ENCODE measurements at places on chromosomes 2 and 18.

DNA sequence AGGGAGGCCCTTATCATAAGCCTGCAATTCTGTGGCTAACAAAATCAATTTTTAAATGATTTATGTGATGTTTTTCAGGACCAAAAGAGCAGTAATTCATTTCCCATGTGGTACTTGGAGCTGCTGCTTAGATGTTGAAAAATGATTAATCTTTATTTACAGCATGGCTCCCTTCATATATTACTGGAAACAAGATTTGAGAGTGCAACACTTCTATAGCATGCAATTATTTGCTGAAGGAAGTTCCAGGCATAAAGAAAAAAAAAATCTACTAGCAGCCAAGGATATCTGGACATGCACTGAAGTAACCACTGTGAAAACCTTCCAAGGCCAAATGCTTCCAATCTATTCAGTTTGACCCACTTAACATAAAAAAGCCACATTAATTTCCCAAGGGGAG lies 186.3 kb downstream of the SLC8A1 start:
- DNase-seq, result no peak

DNA sequence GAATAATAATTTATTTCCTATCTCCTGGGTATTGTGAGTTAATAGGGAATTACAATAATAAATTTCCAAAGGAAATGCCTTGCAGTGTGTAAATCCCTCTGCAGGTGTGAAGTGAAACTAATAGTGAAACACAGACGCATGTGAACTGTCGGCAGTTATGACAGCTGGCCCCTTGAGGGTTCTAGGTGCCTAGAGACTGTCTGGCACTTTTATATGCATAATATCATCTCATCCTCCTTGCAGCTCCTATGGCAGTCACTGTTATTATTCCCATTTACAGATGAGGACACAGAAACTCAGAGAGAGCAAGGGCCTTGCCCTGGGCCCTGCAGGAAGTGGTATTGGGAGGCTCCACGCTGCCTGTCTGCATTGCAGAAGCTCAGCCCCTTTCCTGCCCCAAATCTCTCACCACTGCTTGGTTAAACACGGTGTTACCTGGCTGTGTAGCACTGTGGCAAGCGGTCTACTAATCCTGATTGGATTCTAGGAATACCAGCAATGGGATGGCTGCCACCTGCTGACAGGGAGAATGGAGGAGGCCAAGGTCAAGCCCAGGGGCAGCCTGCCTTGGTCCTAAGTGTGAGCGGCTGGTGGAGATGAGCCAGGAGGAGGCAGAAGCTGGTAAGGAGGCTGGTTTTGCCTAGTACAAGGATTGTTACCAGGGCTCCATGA lies 32.8 kb upstream of the ACKR3 start:
- no peak for DNase-seq

DNA sequence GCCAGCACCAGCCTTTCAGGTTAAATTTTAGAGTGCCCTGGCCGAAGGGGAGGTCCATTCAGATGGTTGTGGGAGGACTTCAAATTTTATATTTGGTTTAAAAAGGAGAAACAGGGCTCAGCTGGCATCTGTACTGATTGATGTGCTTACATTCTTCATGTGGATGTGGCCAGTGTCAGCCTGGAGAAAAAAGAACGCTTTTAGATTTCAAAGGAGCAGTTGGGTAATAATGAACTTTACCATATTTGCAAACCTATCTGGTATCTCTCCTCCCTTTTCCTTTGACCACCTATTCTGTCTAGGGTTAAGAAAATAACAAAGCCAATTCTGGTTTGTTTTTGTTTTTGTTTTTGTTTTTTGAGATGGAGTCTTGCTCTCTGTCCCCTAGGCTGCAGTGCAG lies 21.3 kb downstream of the RAB12 start:
- no peak for DNase-seq

DNA sequence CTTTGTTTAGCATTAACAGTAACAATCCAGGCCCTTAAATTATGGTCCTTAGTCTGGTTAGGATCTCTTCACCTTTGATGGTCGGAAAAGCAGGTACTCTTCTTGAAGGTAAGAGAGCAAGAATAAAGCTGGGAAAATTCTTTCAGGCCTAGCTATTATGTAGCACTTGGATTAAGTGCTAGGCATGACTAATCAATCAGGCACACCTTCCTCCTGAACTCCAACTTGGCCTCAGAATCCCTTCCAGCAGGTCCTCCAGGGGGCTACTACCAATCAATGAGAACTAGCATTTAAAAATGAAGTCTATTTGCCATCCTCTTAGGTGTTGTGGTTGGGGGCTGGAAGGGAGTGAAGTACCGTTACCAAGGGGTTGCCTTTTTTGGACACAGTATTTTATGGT lies 3.7 kb downstream of the SMYD1 start:
- DNase-seq, result no peak

DNA sequence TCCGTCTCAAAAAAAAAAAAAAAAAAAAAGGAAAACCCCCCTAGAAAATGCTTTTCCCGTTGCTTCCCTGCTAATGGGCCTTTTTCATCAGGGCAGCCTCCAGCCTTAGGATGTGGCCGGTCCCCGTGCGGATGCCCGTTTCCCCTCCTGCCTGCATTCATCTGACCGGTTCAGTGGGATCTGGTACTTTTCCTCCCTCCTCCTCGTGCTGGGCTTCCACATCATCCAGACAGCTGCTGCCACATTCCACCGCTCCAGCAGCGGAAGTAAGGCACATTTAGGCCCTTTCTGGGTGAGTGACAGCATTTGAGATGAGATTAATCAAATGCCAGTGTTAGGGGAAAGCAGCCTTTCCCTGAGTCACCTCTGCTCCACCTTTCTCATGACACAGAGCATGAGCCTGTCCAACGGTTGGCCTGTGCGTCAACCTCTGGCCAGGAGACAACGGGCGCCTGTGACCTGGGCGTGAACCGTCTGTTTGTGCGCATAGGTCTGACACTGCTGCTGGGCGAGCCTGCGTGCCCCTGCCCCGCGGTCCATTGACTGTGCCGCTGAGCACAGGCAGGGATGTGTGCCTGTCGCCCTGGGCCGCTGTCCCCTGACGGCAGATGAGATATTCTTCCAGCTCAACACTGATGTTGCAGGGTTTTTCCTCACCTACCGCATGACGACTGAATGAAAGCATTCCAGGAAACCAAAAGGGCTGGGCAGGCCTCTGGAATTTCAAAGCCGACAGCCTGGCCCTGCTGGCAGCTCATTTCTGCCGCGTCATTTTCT lies 174.0 kb downstream of the TGIF1 start:
- DNase-seq, result no peak

- DNase-seq, result no peak
These were observed 6.7 kb downstream of the AOX1 start for GRCh38 chr2:200592406-200593075.

DNA sequence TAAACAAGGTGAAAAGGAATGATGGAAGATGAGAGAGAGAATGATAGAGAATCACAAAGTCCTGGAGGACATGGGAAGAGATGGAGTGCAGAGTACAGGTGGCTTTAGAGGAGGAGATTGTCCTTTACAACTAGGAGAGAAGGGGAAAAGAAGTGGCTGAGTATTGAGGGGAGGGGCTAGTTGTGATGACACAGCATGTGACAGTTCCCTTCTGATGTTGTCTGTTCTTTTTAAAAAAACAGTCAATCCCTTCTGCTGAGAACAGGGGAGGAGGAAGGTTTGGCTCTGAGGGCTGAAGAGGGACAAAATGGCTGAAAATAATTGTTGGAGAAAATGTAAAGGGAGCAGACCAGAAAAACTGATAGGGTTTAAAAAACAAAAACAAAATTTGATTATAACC lies 44.0 kb downstream of the STEAP3 start:
- no peak for DNase-seq

DNA sequence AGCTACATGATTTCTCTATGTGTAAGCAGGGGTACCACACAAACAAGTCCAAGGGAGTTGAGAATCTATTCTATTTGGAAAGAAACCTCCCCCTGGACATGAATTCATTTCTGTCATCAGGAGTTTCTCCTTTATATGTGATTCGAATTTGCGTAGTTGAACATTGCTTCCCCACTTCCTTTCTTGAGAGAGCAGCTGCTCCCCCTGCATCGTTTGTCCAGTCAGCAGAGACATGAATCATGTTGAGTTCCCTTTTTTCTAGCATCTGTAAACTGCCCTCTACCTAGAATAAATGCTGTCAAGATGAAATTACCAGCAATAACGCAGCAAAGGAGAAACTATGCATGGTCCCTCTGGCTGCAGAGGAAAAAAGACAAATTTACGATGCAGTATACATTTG lies 73.8 kb downstream of the KIF5C start:
- no peak for DNase-seq

GRCh38 chr2:72332720-72333119 lies 185.1 kb upstream of the CYP26B1 start:
- no peak for DNase-seq

DNA sequence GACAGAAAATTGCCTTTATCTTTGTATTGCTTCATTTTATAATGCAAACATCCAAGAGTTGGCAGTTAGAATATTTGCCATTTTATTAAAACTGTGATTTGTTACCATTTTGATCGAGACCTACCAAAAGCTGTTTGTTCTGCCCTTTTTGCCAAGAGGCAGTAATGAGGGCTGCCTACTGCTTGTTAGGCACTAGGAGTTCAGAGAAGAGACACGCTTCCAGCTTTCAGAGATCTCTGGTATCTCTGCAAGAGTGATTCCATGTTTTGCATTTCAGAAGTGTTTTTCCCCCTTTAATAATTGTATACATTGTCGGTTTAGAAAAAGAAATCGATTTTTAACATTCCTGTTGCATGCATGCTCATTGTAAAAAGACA lies 628 bp downstream of the MRPL30 start:
- no peak for DNase-seq

GRCh38 chr2:45011121-45011520 lies 1.9 kb upstream of the SIX2 start:
- no peak for DNase-seq

DNA sequence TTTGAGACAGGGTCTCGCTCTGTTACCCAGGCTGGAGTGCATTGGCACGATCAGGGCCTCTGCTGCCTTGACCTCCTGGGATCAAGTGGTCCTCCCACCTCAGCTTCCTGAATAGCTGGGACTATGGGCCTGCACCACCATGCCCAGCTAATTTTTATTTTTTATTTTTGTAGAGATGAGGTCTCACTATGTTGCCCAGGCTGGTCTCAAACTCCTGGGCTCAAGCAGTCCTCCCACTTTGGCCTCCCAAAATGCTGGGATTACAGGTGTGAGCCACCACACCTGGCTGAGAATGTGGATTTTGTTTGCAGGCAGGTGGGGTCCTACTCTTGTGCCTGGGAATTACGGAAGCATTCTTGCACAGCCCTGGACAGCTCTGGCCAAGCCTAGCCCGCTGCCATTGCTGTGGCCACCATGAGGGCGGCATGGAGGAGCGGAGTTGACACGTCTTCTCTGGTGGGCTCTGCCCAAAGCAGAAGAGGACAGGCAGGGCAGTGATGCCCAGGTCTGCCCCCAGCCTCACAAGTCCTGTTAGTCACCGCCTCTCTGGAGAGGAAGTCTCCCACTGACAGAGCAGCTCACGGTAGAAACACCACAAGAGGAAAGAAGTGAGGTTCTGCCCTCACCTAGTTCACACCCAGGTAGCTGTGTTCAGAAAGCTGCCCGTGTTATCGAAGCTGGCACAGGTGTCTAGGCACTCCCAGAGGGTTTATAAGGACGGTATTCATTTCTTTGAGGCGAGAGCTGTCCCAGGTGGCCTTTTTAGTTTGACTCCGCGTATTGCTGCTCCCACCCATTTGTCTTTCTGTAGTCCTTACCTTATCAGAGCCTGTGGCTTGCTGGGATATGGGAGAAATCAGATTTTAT lies 46.2 kb downstream of the ARMC9 start:
- no peak for DNase-seq

GRCh38 chr2:239814861-239815601 lies 210.1 kb downstream of the NDUFA10 start:
- no peak for DNase-seq

- no peak for DNase-seq
These were observed 62.6 kb downstream of the CIB4 start for GRCh38 chr2:26578581-26578980.

DNA sequence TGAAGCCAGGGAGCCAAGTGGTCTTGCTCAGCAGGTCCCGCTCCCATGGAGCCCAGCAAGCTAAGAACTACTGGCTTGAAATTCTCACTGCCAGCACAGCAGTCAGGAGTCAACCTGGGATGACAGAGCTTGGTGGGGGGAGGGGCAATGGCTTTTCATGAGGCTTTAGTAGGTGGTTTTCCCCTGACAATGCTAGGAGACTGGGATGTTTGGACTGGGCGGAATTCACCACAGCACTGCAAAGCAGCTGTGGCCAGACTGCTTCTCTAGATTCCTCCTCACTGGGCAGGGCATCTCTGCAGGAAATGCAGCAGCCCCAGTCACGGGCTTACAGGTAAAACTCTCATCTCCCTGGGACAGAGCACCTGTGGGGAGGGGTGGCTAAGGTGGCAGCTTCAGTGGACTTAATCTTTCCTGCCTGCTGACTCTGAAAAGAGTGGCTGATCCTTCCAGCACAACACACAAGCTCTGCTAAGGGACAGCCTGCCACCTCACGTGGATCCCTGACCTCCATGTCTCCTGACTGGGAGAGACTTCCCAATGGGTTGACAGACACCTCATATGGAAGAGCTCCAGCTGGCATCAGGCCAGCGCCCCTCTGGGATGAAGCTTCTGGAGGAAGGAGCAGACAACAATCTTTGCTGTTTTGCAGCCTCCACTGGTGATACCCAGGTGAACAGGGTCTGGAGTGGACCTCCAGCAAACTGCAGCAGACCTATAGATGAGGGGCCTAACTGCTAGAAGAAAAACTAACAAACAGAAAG lies 349.7 kb upstream of the ST6GAL2 start:
- DNase-seq, result no peak

DNA sequence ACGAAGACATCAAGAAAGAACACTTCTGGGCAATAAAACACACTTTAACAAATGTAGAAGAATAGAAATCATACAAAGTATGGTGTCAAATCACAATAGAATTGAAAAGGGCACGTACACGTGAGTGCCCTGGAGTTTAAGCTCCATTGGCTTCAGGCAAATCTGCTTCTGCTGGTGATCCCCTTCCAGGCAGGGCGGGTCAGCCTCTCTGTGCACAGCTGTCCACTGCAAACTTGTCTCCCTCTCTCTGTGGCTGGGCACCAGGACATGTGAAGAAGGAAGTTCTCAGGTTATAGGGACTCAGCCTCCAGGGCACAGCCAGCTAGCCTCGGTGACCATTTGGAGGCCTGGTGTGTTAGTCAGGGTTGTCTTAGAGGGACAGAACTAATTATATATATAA lies 66.0 kb downstream of the ST3GAL5 start:
- DNase-seq, result no peak

DNA sequence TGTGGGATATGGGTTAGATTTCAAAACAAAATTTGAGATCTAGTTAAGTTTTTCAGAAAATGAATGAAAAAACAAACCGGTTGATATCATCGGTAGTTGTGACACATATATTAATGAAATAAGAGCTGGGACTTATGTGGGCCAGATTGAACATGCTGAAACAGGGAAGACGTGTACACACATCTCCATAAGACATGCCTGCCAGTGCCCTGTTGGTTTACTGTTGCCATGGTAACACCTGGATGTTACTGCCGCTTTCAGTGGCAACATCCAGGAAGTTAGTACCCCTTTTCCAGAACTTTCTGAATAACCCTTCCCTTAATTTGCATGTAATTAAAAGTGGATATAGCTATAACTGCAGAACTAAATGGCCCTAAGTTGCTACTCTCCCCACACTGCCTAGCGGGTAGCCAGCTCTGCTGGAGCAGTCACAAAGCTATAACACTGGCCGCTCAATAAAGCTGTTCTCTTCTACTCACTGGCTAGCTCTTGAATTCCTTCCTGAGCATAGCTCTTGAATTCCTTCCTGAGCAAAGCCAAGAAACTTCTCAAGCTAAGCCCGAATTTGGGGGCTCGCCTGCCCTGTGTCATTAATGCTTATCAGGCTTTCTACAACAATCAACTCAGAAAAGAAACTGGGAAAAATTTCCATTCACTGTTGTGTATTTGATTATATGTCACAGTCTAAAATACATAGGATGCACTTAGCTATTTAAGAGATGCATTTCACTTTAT lies 776.3 kb upstream of the CDH7 start:
- no peak for DNase-seq

All from cortex of kidney (tissue), 1 donor.